T-helper 1 cell treated with Interleukin-12 subunit alpha and Interleukin-12 subunit beta and Interleukin-4 antibody, amounts not matched to agents 30 ng/mL and 1 ng/mL, for 36 hours (primary cell): ENCODE measurements at places on chromosomes 13 and 19. TPM values are rescaled to one million over a fixed set of nuclear protein-coding genes. Genes with fewer than 3 reads are reported as not detected.

GAPDHS gene
- total RNA-seq, result not detected in 2 replicates

HMG20B gene
- total RNA-seq, result 41.5 and 44.3 TPM in 2 replicates

RASL11A gene
- total RNA-seq, result 2.6 and 3.0 TPM in 2 replicates

OVOL3 gene
- total RNA-seq, result not detected in 2 replicates

ZSCAN4 gene
- total RNA-seq, result not detected in 2 replicates

UBE2L5 gene
- 0.22 TPM in 1 of 2 replicates, not detected in the other for total RNA-seq

S1PR4 gene
- total RNA-seq, result 179 TPM in 2 replicates

NAPSA gene
- 8.3 and 10.4 TPM in 2 replicates for total RNA-seq

ONECUT3 gene
- total RNA-seq, result not detected in 2 replicates

ATP4B gene
- not detected in 2 replicates for total RNA-seq

ZNF708 gene
- 16.5 and 17.5 TPM in 2 replicates for total RNA-seq

KASH5 gene
- total RNA-seq, result not detected in 2 replicates

TINCR gene
- 0.76 and 0.83 TPM in 2 replicates for total RNA-seq

LGALS14 gene
- 0.27 and 0.37 TPM in 2 replicates for total RNA-seq

HCST gene
- 101 and 108 TPM in 2 replicates for total RNA-seq

CYP4F11 gene
- total RNA-seq, result not detected in 2 replicates

ENOX1 gene
- 0.12 and 0.20 TPM in 2 replicates for total RNA-seq

SIGLEC12 gene
- 0.15 TPM in 1 of 2 replicates, not detected in the other for total RNA-seq

CEACAM8 gene
- not detected in 2 replicates for total RNA-seq

PDCD2L gene
- 14.2 and 15.0 TPM in 2 replicates for total RNA-seq

TEKTIP1 gene
- total RNA-seq, result 5.0 and 7.6 TPM in 2 replicates

DCT gene
- 0.20 and 0.61 TPM in 2 replicates for total RNA-seq

C19orf33 gene
- 0.51 and 0.86 TPM in 2 replicates for total RNA-seq

WASF3 gene
- 0.07 TPM in 1 of 2 replicates, not detected in the other for total RNA-seq

GNA15 gene
- total RNA-seq, result 140 TPM in 2 replicates

UNC13A gene
- total RNA-seq, result 0.27 TPM in 1 of 2 replicates, not detected in the other

PLEKHA4 gene
- 1.3 and 3.2 TPM in 2 replicates for total RNA-seq

CGB5 gene
- total RNA-seq, result not detected in 2 replicates

KLK4 gene
- not detected in 2 replicates for total RNA-seq

IL12RB1 gene
- total RNA-seq, result 128 and 131 TPM in 2 replicates

ZNF575 gene
- 4.2 and 4.4 TPM in 2 replicates for total RNA-seq

CYP2A7 gene
- not detected in 2 replicates for total RNA-seq

ADGRE2 gene
- 0.88 and 2.3 TPM in 2 replicates for total RNA-seq

SRRM5 gene
- total RNA-seq, result 0.37 and 0.41 TPM in 2 replicates

SIGLECL1 gene
- not detected in 2 replicates for total RNA-seq

ZNF865 gene
- total RNA-seq, result 15.8 and 16.8 TPM in 2 replicates

SLC25A42 gene
- 13.6 and 16.1 TPM in 2 replicates for total RNA-seq

GJB6 gene
- total RNA-seq, result 0.96 and 1.3 TPM in 2 replicates

CEACAM16 gene
- total RNA-seq, result not detected in 2 replicates

DEDD2 gene
- 47.7 and 48.8 TPM in 2 replicates for total RNA-seq

DKKL1 gene
- not detected in 2 replicates for total RNA-seq

CRLF1 gene
- total RNA-seq, result not detected in 2 replicates

UCHL3 gene
- total RNA-seq, result 32.7 and 39.1 TPM in 2 replicates

TYROBP gene
- not detected in 2 replicates for total RNA-seq

SF3A2 gene
- total RNA-seq, result 136 and 141 TPM in 2 replicates

DHX34 gene
- total RNA-seq, result 15.9 and 16.6 TPM in 2 replicates

PABPC3 gene
- total RNA-seq, result 0.12 and 0.32 TPM in 2 replicates

LRP3 gene
- total RNA-seq, result 0.05 and 0.10 TPM in 2 replicates

C2CD4C gene
- 0.12 TPM in 1 of 2 replicates, not detected in the other for total RNA-seq

CLEC4G gene
- total RNA-seq, result not detected in 2 replicates

HAUS5 gene
- 39.7 and 41.3 TPM in 2 replicates for total RNA-seq

MYO1F gene
- 436 and 438 TPM in 2 replicates for total RNA-seq

ADAMTSL5 gene
- total RNA-seq, result 2.5 and 3.2 TPM in 2 replicates

FBXO46 gene
- 35.1 and 41.9 TPM in 2 replicates for total RNA-seq

MADCAM1 gene
- total RNA-seq, result 0.22 and 0.51 TPM in 2 replicates

IRGC gene
- total RNA-seq, result not detected in 2 replicates
